Testis (tissue), 5 donors: ENCODE measurements at places on chromosomes 4 and X. TPM values are rescaled to one million over a fixed set of nuclear protein-coding genes. Genes with fewer than 3 reads are reported as not detected.

The SSX2 gene
- 9.1 TPM for polyA plus RNA-seq

The GLOD5 gene
- 0.83 TPM for polyA plus RNA-seq

The PPEF2 gene
- polyA plus RNA-seq = 1.4 TPM

The ITGB1BP2 gene
- 2.0 TPM for polyA plus RNA-seq

The ARL9 gene
- polyA plus RNA-seq = 5.9 TPM

The VCX3B gene
- 31.3 TPM for polyA plus RNA-seq

The GPR119 gene
- polyA plus RNA-seq = not detected

The MUC7 gene
- 0.80 TPM for polyA plus RNA-seq

The AMER1 gene
- 1.5 TPM for polyA plus RNA-seq

The NLRP2B gene
- polyA plus RNA-seq = not detected

The KLHL34 gene
- polyA plus RNA-seq = 0.16 TPM

The CT47B1 gene
- polyA plus RNA-seq = 5.9 TPM

The ADGRG4 gene
- polyA plus RNA-seq = 0.28 TPM

The SPANXB1 gene
- 59.5 TPM for polyA plus RNA-seq

The NWD2 gene
- polyA plus RNA-seq = 0.12 TPM
